ENCODE measurements at places on chromosomes 5 and 9. TPM values are rescaled to one million over a fixed set of nuclear protein-coding genes. Genes with fewer than 3 reads are reported as not detected.
A peak's percentile ranks its signal among the peaks of the same experiment; 100 is the strongest.

DNA sequence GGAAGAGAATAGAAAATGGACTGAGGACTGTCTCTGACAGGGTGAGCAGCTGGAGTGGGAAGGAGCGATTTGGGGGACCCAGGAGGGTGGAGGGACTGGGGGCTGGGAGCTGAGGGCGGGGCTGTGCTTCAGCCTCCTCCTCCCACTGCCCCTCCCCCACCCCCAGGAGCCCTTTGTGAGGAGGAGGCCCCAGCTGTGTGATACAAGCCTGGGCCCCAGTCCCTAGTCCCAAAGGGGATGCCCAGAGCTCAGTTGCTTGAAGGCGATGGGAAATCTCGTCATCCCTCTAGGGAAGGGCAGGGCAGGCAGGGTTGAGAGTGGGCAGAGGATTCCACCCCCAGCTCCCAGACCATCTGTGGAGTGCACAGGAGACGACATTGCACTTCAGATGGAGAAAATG lies at the start of gene SPATA31E1:
SPATA31E1 (plus strand) TSS at position 251 of the 400 bp plus-strand sequence; CDS start at position 266, 15 bp downstream.
- H3K4me1 ChIP-seq: no peaks in the 10 kb centered on the region
- no peak for DNase-seq
- no peak within 1 kb of the TSS for H3K4me3 ChIP-seq
- H3K36me3 ChIP-seq: no peaks in the 10 kb centered on the region
- H3K27ac ChIP-seq: no peak within 1 kb of the TSS
- no peaks in the 10 kb centered on the region for H3K27me3 ChIP-seq

GRCh38 chr5:66704790-66705425 lies 108.7 kb downstream of the MAST4 start:
- no peaks in the 10 kb centered on the region for H3K36me3 ChIP-seq
- H3K4me3 ChIP-seq: no peak overlapping the region
- no peak overlapping the region for H3K27ac ChIP-seq

The SHLD3 gene
- 3.3 TPM for total RNA-seq

GRCh38 chr9:5438301-5439162 lies 807 bp upstream of the PLGRKT start:
- H3K4me1 ChIP-seq: no peaks in the 10 kb centered on the region
- H3K27me3 ChIP-seq: no peaks in the 10 kb centered on the region
- DNase-seq: no peak
- no peaks in the 10 kb centered on the region for H3K36me3 ChIP-seq

GRCh38 chr5:112604732-112605630 lies 132.7 kb upstream of the APC start:
- no peak overlapping the region for H3K4me3 ChIP-seq
- no peaks in the 10 kb centered on the region for H3K4me1 ChIP-seq
- DNase-seq: peak; percentile 12
- no peaks in the 10 kb centered on the region for H3K36me3 ChIP-seq

The FOXD4L3 gene
- not detected for total RNA-seq

DNA sequence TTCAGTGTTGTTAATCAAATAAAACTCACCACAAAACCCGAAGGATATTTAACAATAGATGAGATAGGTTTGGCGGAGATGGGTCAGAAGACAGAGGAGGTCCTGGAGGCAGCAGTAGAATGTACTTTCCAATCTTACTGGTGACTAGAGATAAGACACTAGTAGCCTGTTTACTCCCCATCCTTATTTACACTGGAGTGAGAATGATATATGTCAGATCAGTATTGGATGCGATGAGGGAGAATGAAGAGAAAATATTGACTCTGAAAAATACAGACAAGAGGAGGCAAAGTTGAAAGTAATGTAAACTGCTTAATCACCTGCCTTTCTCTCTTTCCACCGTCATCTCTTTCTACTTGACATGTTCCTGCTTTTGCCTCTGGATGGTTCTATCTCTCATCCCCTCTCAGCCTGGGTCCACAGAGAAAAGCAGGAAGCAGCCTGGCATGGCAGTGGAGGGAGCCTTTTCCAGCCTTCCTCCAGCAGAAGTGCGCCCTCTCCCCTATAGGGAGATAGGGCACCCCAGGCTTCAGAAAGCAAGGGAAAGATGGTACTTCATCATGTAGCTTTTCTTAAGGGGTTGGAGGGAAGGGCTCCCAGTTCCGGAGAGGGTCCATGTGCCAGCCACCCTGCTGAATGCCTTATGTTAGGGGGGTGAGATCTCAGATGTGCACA lies 11.1 kb downstream of the PALM2AKAP2 start:
- no peak overlapping the region for H3K27ac ChIP-seq
- no peaks in the 10 kb centered on the region for H3K4me1 ChIP-seq
- no peak overlapping the region for H3K4me3 ChIP-seq
- DNase-seq: no peak

The DPM2 gene
- 58.7 TPM for total RNA-seq

- H3K4me1 ChIP-seq: no peaks in the 10 kb centered on the region
- no peaks in the 10 kb centered on the region for H3K36me3 ChIP-seq
- H3K27me3 ChIP-seq: no peaks in the 10 kb centered on the region
- H3K27ac ChIP-seq: no peak overlapping the region
- no peak for DNase-seq
These were observed 23.2 kb upstream of the LRRTM2 start for GRCh38 chr5:138898299-138898698.

The NNT gene
- 78.7 TPM for total RNA-seq

The OCLN gene
- 102 TPM for total RNA-seq

The NTRK2 gene
- 0.23 TPM for total RNA-seq

DNA sequence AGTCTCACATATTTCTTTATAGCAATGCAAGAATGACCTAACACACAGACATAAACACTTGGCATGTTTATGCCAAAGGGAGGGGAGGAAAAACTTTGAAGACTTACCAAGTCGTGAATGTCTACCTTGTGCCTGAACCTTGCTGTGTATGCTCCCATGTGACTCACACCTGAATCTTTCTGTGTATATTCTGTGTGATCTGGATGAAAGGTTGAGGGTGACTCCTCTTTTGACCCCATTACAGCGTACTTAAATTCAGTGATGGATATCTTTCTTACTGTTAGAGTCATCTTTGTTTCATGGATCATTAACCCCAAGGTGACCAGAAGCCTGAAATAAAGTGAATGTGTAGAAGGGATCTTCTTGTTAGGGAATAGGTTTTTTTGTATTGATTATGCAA lies 52.9 kb upstream of the PTGER4 start:
- H3K27ac ChIP-seq: no peak overlapping the region
- no peaks in the 10 kb centered on the region for H3K27me3 ChIP-seq

DNA sequence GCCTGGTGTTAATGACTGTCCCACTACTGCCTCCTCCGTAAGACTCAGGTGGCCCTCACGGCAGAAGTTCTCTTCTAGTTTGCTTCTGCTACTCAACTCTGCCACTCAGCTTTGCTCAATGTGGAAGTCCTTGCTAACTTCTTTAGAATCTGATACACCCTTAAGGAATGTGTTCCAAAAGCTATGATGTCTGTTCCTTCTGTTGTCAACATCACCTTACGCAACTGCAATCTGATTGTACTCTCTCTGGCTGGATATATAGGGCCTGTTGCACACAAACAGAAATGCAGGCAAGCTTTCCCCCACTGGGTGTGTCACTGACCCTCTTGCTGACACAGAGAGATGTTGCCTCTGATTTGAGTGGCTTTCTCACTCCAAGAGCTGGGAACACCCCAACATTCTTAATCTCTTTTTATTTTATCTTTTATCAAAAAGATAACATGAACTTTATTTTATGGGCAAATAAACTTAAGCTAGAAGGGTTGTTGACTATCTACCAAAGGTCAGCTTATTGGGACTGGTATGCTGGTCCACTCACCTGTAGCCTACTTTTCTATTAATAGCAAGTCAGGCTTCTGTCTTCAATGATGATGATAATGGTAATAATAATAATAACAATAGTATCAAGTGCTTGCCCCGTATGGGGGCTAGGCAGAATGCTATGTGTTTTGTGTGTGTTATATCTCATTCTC lies 25.2 kb downstream of the TMEM252 start:
- H3K4me3 ChIP-seq: no peak overlapping the region
- no peak for DNase-seq
- no peaks in the 10 kb centered on the region for H3K36me3 ChIP-seq
- no peaks in the 10 kb centered on the region for H3K27me3 ChIP-seq
- no peaks in the 10 kb centered on the region for H3K4me1 ChIP-seq

DNA sequence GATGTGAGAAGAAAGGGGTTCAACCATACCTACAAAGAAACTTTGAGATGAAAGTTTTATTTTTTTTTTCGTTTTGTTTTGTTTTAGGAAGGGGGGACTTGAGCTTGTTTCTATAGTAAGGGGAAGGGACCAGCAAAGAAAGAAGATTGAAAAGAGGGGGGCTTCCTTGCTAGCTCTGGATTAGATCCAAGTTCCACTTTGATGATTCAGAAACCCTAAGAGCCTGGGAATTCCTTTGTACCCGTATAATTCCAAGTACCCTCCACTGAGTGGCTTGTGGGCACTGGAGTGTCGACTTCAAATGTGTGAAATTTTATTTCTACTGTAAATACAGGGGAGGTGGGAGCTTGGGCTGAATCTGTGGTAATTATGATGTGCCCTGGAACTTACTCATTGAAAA lies 10.9 kb downstream of the MAMDC2 start:
- H3K27me3 ChIP-seq: no peaks in the 10 kb centered on the region
- no peaks in the 10 kb centered on the region for H3K36me3 ChIP-seq
- H3K4me3 ChIP-seq: no peak overlapping the region
- no peaks in the 10 kb centered on the region for H3K4me1 ChIP-seq
- no peak for DNase-seq
